ENCODE measurements at places on chromosomes 6 and 20.

DNA sequence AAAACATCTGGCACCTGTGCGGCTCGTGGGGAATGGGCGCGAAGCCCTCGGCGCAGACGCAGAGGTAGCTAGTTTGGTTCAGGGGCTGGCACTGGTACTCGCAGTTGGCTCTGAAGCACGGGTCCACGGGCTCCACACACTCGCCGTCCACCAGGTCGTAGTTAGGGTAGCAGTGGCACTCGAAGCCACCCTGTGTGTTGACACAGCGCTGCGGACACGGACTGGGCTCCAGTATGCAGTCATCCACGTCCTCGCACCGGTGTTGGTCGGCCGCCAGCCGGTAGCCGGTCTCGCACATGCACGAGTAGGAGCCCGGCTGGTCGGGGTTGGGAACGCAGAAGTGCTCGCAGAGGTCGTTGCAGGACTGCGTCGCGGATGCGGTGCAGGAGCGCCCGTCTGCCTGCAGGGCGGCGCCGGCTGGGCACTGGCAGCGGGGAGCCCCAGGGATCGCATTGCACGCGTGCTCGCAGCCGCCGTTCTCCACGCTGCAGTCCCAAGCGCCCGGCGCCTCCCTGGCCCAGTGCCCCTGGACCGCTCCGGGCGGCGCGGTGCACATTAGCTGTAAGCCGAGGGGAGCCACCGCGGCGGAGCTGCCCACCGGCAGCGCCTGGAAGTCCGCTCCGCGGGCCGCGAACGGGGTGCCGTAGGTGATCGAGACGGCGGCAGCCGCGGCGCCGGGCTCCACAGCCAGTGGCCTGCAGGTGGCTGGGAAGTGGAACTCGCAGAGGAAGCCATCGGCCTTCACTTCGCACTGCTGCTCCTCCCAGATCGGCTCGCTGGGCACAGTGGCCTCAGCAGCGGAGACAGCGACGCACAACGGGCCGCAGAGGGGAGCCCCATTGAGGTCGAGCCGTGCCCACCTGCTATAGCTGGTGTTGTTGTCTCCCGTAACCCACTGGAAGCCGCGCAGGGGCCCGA, 930 bp downstream of the THBD start:
- DNase-seq: no peak

DNA sequence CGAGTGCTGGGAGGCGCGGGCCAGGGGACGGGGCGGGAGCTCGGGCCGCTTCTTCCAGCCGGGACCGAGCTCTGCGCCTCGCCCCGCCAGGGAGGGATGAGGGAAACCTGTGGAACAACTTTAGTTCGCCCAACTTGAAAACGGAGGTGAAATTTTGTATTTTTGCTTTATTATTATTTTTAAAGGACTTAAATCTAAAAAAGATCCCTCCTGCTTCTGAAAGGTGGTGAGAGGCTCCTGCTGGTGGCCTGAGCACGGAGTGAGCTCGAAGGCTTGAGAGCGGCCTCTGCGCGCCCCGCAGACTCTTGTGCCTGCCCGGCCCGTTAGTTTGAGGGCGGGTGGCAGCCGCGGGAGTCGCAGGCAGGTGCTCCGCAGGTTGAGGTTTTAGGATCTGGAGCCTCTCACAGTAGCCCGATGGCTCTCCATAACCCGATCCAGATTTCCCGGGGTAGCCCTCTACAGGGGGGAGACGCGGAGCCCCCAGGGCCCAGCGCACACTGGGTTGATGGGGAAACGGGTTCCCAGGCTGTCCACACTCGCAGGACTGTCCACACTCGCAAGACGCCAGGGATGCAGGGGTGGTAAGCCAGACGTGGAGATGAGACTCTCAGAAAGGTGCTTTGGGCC, 46.2 kb upstream of the SUPT3H start:
- no peak for DNase-seq

GRCh38 chr6:32332433-32332832, 39.3 kb downstream of the TSBP1 start:
- DNase-seq: no peak

GRCh38 chr6:17484201-17484849, 90.9 kb downstream of the CAP2 start:
- DNase-seq: no peak

DNA sequence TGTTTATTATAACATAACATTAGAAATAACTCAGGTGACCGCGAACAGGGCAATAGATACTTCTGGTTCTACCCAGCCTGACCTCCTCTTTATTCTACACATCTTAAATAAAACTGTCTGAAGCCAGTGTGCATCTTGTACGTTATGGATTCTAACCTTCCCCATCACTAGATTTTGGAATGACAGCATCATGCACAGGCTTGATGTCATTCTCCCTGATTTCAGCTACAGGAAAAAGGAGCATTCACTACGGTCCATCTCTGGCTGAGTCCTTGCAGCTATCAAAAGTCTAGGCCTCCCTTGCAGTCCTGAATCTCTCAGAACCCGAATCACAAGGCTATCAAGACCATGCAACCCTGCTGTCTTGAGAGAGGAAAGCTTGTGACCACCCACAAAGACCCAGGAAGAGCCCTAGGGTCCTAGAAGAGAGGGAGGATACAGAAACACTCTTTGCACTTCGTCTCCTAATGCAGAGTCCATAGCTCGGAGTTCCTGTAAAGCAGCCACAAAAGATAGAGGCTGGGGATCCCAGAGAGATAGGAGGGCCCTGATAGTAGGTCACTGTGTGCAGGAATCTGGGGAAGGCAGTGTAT, 845 bp downstream of the HLA-DPA1 start:
- no peak for DNase-seq

DNA sequence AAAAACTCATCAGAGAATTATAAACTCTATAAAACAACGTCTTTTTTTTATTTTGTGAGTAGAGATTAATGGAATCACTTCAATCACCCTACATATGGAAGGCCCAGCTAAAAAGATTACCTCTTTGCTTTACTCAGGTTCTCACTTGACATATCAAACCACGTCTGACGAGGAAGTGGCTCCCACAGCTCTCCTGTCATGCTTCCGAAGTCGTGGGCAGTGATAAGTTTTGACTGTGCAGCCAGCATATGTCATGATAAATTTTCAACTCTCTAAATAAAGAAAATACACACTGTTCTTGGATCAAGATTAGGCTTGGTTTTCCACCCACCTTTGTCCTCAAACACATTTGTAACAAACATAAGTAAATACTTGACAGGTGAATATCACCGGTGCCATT, 279.5 kb upstream of the RNF217 start:
- DNase-seq: no peak

GRCh38 chr6:7088076-7088742, 19.6 kb upstream of the RREB1 start:
- no peak for DNase-seq

- peak; percentile 31 for DNase-seq
Measured at GRCh38 chr20:58649288-58650180, 1.5 kb upstream of the STX16 start.

GRCh38 chr6:109693111-109693510, 2.0 kb downstream of the FIG4 start:
- DNase-seq: no peak

- DNase-seq: no peak
Measured at GRCh38 chr6:132361101-132361500, 40.2 kb downstream of the MOXD1 start.

GRCh38 chr20:34403063-34403827, 40.2 kb downstream of the ITCH start:
- no peak for DNase-seq

- no peak for DNase-seq
Measured at GRCh38 chr6:56851541-56852259, 103.2 kb upstream of the BEND6 start.

GRCh38 chr6:35722121-35722761, 14.6 kb upstream of the ARMC12 start:
- DNase-seq: no peak

DNA sequence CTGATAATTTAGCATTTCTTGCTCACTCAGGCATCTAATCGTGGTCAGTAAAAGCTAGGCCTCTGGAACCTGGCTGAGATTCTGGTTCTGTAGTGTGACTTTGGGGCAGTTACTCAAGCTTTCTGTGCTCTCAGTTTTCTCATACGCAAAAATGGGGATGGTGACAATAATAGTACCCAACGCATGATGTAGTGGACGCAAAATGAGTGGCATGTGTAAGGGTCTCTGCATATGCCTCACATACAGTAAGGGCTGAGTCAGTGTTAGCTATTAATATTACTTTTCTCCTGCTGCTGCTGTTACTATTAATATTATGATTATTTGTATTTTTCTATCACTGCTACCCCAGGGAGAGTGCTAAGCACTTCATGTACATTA, 686 bp downstream of the GINS1 start:
- no peak for DNase-seq

DNA sequence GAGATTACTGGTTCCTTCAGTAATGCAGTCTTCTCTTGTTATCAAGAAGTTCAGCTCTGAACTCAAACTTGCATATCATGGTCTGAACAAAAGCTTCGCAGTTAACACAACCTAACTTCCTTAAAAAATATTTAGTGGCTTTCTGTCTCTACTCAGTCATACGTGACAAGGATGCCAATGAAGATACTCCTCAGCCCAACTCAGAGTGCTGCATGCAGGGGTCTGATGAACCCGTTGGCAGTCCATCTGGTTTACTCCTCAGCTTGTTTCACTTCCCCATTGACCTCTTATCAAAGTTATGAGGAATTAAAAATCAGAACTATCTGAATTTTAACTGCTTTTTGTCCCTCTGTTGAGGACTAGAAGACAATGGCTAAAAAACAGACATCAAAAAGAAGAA, 56.6 kb upstream of the RIN2 start:
- no peak for DNase-seq

DNA sequence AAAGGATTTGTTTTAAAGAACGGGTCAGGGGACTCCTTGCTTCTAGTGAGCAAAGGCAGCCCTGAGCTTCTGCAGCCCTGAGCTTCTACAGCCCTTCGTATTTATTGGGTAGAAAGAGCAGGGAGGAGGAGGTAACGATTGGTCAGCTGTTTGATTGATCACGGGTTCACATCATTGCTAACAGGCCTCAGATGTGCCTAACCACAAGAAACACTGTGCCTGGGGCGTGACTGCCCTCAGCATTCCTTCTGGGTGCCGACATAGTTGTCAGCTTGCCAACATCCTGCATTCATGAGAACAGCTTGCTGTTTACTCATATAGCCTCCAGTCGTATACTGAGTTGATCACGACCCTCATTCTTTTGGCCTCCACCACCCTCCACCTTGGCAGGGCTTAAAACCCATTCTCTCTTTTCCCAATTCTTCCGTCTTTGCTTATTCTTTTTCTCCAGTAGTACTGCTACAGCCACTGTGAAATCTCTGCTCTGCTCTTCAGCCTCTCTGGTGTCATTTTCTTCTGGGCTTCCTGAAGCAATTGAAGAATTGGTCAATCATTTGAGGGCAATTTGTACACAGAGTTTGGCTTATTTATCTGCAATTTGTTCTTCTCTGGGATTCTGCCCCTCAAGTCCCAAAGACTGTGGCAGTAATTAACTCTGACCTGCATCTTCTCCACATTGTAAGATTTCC, 25.4 kb upstream of the NOP56 start:
- DNase-seq: no peak

DNA sequence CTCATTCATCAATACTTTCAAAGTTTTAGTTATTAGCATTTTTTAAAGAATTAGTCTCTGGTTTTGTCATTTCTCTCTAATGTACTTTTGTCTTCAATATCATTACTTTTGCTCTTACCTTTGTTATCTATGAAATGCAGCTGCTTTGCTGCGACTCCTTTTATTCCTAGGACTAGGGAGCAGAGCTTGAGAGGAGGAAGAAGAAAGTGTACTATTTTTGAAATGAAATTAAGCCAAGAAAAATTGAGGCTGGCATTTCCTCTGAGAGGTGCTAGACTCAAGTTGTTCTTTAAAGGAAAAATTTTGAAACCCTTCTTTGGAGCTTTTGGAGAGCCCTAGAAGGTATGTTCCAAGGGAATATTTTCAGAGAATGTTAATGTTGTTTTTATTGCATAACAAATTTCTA, 48.3 kb upstream of the MRAP2 start:
- no peak for DNase-seq

DNA sequence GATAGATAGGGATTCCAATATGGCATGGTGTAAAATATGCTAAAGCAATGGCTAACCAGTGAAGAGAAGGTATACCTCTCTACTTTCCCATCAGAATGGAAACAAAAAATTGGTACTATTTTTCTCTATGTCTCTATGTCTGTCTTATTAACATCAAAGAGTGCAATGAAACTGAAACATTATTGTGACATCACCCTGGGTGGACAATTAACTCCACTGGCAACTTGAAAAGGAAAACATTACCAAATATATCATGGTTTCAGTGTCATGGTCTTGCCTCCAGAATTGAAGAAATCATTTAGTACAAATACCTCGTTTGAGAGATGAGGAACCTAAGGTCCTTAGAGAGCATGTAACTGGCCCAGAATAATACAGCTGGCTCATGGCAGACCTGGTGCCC, 1132.5 kb upstream of the MAP3K7 start:
- no peak for DNase-seq

GRCh38 chr6:130115036-130115435, 96.7 kb downstream of the L3MBTL3 start:
- DNase-seq: no peak

All from stimulated activated CD8-positive, alpha-beta memory T cell treated with anti-CD3 and anti-CD28 coated beads, Interleukin-2, amount 100 ng/mL, for 1 hour (primary cell).